SK-N-MC (cell line): ENCODE measurements at places on chromosomes 3 and 15.

- no peak for DNase-seq
These were observed 30.4 kb downstream of the RASGRF1 start for GRCh38 chr15:79060175-79060574.

- no peak for DNase-seq
These were observed 7.0 kb upstream of the KLF15 start for GRCh38 chr3:126364130-126364695.

- DNase-seq: no peak
These were observed 6.8 kb downstream of the SKOR1 start for GRCh38 chr15:67832031-67832551.

DNA sequence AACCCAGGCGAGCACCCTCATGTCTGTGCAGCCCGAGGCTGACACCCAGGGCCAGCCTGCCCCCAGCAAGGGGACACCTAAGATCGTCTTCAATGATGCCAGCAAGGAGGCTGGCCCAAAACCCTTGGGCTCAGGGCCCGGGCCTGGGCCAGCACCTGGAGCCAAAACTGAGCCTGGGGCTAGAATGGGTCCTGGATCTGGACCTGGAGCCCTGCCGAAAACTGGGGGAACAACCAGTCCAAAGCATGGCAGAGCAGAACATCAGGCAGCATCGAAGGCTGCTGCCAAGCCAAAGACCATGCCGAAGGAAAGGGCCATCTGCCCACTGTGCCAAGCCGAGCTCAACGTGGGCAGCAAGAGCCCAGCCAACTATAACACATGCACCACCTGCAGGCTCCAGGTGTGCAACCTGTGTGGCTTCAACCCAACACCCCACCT, 31.4 kb upstream of the APEH start:
- DNase-seq: no peak

DNA sequence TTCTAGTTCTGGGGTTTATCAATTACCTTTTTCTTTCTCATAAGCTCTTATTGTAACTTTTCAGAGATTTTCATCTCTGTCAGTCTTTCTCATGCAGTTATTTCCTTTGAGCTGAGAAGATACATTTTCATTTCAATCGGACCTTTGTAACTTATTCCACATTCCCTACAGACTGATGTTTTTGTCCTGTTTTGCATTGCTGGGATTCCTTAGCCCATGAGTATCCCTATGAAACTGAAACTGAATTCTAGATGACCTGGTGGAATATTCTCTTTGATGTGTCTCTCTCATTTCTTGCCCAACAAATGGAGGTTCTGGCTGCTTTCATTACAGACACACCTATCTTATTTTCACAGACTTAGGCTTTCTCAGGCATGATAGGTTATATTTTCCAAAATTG, 10.5 kb upstream of the EPHA6 start:
- DNase-seq: no peak

GRCh38 chr3:11784971-11785377, 61.7 kb downstream of the TAMM41 start:
- no peak for DNase-seq

DNA sequence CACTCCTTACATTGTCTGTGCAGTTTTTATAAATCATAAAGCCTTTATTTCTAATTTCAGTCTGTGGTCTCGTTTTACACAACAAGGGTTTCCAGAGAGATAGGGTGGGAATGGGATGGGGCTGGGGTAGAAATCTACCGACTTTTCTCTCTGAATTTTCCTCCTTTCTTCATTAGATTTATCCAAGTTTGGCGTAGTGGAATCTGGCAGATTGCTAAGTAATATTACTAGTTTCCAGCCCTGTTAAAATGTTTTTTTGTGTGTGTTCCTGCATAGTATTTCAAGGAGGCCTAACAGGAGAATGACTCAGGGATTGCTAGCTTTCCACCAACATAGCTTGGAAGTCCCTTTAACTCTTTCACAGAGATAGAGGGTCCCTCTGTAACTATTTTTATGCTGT, 185.5 kb upstream of the GOLGA6L4 start:
- DNase-seq: no peak

- DNase-seq: no peak
These were observed 220.3 kb downstream of the CACNA2D3 start for GRCh38 chr3:54342676-54343075.

DNA sequence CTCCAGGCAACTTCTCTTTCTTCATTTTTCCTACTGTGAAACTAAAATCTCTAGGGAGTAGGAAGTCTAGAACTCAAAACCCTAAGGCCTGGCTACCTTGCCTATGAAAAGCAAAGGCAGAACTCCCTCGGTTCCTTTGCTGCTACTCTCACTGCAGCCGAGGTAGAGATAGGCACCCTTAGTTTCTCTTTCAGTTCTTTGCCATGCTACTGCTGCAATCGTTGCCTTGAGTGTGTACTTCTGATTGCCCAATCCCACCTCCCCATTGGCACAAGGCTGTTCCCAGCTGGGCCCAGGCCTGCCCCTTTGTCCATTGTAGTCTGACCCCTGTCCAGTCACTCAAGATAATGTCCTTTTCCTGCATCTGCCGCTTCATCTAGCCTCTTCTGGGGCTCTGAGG, 92.3 kb upstream of the MRPS22 start:
- DNase-seq: no peak

- no peak for DNase-seq
These were observed 1121.8 kb downstream of the TBL1XR1 start for GRCh38 chr3:176075491-176075890.

DNA sequence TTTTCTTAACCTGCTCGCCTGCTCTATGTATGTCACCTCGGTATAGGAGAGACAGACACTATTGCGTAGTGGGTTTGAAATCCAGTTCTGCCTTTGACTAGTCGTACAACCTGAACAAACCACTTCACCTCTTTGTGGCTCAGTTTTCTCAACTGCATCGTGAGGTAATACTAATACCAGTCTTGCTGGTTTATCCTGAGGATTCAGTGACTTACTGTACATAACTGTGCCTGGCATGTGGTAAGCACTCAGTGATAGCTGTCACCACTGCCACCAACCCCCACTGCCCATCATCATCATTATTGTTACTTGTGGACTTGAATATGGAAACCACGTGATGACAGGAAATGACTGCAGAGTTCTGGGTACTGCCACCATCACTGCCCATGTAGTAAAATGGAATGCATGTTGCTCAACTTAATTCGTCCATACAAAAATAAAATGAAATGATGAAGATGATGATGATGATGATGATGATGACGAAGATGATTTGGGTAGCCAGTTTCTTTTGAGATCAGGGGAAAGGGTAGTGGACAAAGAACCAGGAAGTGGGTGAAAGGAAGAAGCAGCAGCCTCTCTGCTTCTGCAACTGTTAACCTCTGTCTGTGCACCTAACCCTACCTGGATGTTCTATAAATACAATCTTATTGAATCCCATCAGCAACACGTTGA, 228.1 kb downstream of the FEZF2 start:
- DNase-seq: no peak

DNA sequence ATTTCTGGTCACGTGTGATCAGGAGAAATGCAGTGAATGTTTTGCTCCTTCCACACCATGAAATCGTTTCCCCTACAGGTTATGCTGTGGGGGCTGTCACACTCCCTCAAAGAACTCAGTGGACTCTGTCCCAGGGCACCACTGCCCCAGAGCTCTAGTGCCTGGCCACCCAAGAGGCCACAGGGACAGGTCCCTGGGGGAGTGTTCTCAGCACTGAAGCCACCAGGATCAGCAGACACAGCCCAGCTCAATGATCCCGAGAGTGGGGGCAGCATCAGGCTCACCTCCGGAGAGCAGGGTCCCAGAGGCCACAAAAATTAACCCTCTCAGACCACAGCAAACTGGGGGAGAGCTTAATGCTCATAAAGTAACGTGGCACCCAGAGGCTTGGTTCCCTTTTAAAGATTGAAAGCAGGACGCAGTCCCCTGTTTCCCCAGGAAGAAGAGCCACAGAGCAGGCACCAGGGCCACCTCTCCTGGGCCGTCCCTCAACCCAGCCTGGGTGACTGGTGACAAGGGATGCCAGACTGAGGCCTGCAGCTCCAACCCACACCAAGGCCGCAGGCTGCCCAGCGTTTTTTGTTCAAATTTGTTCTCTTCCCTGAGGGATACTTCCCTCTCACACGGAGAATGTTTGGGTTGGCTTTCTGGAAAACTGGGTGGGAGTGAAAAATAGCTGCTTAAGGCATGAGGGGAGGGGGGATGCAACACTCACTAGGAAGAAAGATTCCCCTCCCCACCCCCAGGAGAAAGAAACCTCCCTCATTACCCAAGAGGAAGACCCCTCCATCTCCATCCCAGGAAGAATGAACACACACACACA, 123.3 kb upstream of the IGF1R start:
- DNase-seq: no peak

DNA sequence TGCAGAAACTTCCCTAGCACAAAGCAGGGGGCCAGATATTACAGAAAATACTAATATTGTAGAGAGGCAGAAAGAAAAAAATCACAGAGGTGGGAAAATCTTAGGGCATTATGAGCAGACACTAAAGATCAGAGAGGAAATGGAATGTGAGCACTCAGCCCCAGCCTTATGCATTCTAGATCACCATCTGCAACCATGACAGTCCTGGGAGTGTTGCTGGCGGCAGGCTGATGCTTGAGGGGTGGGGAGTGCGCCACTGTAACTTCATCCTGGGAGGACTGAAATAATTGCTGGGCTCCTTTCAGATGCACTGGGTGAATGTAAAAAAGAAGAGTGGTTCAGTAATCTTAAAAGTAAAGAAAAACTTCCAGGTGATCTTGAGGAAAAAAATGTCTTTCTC, 427.6 kb upstream of the SEMA6D start:
- DNase-seq: no peak

- no peak for DNase-seq
These were observed 32.5 kb downstream of the OR5H15 start for GRCh38 chr3:98199020-98199419.

DNA sequence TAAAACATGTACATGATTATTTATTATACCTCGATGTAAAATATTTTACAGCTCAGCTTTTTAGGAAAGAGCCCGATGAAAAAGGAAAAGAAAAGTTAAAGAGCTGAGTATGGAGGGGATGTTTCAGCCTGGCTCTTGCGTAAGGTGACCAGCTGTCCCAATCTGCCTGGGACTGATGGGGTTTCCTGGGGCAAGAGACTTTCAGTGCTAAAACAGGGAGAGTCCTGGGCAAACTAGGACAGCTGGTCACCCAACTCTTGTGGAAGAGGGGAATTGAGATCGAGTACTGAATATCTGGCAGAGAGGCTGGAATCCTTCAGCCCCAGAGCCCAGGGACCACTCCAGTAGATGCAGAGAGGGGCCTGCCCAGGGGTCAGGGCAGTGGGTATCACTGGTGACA, 21.0 kb downstream of the DUOX2 start:
- DNase-seq: no peak

DNA sequence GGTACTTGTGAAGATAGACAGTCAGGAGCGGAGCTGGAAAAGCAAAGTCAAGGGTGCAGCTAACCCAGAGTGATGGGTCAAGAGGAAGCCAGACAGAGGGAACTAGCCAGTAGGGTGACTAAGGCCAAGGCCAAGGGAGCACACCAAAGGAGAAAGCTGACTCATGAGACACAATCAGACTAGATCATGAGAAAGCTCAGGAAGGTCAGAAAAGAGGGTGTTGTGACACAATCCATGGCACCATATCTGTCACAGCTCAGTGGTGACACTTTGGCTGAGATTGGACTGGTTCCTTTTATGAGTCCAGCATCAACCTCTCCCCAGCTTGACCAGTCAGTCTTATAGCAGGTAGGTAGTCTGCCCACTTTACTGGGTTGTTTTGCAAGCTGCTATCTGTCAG, 22.2 kb downstream of the P2RY1 start:
- DNase-seq: no peak

DNA sequence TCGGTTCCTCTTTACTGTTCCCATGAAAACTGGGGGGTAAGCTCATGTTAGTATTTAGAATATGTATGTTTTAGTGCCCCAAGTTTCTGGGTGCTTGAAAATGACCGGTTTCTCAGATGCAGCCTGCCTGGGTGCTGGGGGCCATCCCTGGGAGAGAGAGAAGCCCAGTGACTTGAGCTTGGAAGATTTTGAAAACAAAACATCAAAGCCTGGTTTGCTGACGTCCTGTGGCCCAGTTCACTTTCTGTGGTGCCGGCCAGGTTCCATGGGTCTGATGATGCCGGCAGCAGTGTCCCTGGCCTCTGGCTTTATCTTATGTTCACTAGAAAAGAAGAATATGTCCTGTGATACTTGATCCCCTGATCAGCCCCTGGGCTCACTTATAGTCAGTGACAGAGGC, 17.1 kb downstream of the APBA2 start:
- DNase-seq: no peak

DNA sequence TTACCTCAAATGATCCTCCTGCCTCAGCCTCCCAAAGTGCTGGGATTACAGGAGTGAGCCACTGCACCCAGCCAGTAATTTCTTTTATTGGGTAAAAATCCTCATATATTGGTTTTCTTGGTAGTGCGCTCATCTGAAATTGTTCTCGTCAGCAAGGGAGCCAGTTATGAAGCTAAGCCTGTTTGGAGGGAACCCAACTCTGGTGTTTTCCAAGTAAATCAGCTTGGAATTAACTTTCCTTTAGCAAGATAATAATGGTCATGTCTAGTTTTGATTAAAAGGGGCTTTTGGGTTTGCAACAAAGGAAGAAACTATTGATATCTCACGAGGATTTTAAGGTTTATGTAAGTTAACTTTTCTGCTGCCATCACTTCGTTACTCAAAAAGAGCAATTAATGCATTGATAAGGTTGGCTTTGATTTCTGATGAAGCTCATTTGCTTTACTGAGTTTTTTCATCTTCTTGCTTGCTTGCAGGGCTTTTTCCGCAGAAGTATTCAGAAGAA, 72.7 kb downstream of the RARB start:
- no peak for DNase-seq

- DNase-seq: no peak
These were observed at the start of gene POMGNT2 for GRCh38 chr3:43105596-43106292. TSS of gene POMGNT2 (minus strand) at chr3:43106079. CDS start at chr3:43081431, 24,648 bp downstream.

DNA sequence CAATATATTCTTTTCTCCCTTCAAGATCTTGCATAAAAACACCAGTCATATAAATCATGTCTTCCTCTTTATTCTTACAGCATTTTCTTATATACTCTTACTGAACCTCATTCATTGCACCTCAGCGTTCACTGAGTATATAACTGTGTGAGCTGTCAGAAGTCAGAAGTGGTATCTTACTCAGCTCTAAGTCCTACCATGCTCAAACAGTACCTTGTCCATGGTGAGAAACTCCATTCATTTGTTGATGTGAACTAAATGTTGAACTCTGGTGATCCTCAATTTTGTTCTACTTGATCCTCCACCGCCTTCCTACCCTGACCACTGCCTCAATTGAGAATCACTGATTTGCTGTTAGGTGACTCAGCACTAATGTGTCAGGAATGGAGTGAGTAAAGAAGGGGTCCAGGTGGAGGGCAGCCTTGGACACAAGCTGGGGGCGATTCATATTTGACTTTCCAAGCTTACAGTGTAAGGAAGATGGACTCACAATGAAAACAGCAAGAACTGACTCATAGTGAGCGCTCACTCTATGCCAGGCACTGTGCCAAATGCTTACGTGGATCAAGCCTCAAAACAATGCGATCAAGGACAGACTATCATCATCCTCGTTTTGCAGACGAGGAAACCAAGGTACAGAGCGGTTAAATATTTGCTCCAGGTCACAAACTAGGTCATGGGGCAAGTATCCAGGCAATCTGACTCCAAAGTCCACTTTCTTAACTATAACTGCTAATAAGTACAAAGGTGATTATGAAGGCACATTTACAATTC, 13.5 kb upstream of the ZFYVE19 start:
- DNase-seq: no peak

GRCh38 chr3:187020376-187020775, 90.0 kb downstream of the ST6GAL1 start:
- DNase-seq: no peak
